ENCODE measurements at places on chromosomes 11 and 22. TPM values are rescaled to one million over a fixed set of nuclear protein-coding genes. Genes with fewer than 3 reads are reported as not detected.
A peak's percentile ranks its signal among the peaks of the same experiment; 100 is the strongest.

Gene VWCE
- 1.7 TPM for total RNA-seq

Gene SUN2
- total RNA-seq, result 195 TPM

Gene SYCE3
- total RNA-seq, result not detected

Gene OR8J3
- not detected for total RNA-seq

Gene PLAAT5
- total RNA-seq, result 2.3 TPM

DNA sequence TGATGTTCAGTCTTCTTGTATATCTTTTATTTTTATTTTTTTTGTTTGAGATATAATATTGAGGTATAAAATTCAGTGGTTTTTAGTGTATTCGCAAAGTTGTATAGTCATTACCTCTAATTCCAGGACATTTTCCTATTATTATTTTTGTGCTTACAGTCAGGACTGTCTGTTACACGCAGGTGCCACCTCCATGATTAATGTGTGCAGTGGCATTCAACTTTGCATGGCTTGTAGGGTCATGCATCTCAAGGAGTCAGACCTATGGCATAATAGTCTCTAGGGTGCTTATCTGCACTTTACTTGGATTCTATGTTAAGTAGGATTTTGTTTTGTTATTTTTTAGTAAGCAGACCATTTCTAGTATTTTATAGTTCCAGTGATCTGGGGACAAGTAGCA lies 1.0 kb downstream of the CTR9 start:
- H3K4me1 ChIP-seq, result peaks cover 9% of the 10 kb centered on the region
- H3K36me3 ChIP-seq, result peaks cover 37% of the 10 kb centered on the region
- H3K27ac ChIP-seq, result peak overlapping the region; percentile 91
- no peak for DNase-seq
- peak overlapping the region; percentile 93 for H3K4me3 ChIP-seq

DNA sequence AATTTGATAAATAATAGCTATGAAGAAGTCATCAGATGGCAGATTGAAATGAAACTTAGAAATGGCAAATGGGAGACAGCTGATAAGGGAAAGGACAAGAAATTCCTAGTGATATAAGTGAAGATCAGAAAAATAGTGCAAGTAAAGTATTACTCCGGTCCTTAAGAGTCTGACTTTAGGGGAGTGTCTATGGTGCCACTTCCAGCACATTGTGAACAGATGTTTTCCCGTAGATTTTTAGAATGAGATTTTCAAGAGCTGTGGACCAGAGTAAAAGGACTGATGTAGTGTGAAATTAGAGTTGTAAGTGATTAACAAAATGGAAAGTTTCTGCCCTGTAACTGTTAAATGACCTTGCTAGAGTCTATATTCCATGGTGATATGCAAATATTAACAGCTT lies 974.8 kb upstream of the TENM4 start:
- no peaks in the 10 kb centered on the region for H3K36me3 ChIP-seq
- no peaks in the 10 kb centered on the region for H3K4me1 ChIP-seq
- H3K27ac ChIP-seq, result no peak overlapping the region
- no peaks in the 10 kb centered on the region for H3K27me3 ChIP-seq

GRCh38 chr11:107293677-107294344 lies 163.8 kb downstream of the CWF19L2 start:
- H3K4me3 ChIP-seq, result no peak overlapping the region
- H3K27me3 ChIP-seq, result no peaks in the 10 kb centered on the region
- peaks cover 5% of the 10 kb centered on the region for H3K36me3 ChIP-seq
- no peak overlapping the region for H3K27ac ChIP-seq
- no peak for DNase-seq
- H3K4me1 ChIP-seq, result no peaks in the 10 kb centered on the region

- no peak overlapping the region for H3K4me3 ChIP-seq
- no peak overlapping the region for H3K27ac ChIP-seq
- H3K27me3 ChIP-seq, result peaks cover 7% of the 10 kb centered on the region
- no peak for DNase-seq
Observed at GRCh38 chr11:20584093-20584774, 15.2 kb upstream of the SLC6A5 start.

DNA sequence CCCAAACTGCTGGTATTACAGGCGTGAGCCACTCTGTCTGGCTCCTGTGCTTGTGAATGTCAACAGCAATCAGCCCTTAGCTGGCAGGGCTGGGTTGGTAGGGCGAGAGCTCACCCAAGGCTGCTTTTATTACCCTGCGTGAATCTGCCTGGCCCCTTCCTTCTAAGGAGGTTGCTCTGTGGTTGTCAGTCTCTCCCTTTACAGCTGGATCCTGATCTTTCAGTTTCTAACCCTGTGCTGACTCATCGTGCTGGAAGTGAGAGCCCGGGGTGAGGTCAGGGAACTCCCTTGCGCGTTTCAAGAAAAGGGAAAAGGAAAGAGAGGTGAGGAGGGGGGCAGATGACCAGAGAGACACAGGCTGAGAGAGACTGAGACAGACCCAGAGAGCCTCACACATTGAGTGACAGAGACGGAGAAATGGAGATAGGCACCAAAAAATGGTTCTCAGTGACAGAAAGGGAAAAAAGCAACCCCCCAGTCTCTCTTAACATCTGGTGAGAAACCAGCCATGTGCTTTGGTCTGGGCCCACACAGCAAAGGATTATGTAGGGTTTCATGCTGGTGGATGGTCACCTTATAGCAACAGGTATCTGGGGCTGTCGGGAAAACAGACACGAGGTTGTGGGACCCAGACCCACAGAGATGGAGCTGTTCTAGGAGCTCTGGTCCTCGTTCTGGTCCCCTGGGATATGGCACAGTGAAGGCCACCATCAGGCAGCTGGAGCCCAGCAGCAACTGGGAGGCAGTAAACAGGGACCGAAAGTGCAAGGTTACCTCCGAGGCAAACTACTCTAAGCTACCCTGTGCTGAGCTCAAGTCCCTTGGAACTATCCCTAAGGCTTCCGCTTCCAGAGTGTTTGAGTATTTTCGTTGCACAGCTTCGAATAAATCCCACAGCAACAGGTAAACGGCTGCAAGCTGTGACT lies 2.5 kb downstream of the TCN2 start:
- H3K36me3 ChIP-seq, result peaks cover 35% of the 10 kb centered on the region
- peak overlapping the region; percentile 69 for H3K27ac ChIP-seq
- peak; percentile 56 for DNase-seq
- H3K4me1 ChIP-seq, result peaks cover 27% of the 10 kb centered on the region

GRCh38 chr22:23501708-23502107 lies 78.4 kb downstream of the IGLL1 start:
- no peak for DNase-seq
- no peaks in the 10 kb centered on the region for H3K4me1 ChIP-seq
- no peak overlapping the region for H3K27ac ChIP-seq
- no peaks in the 10 kb centered on the region for H3K36me3 ChIP-seq
- H3K27me3 ChIP-seq, result no peaks in the 10 kb centered on the region
- no peak overlapping the region for H3K4me3 ChIP-seq

GRCh38 chr11:110077831-110078325 lies 15.3 kb upstream of the ZC3H12C start:
- no peaks in the 10 kb centered on the region for H3K36me3 ChIP-seq
- no peak overlapping the region for H3K27ac ChIP-seq
- no peaks in the 10 kb centered on the region for H3K27me3 ChIP-seq
- no peaks in the 10 kb centered on the region for H3K4me1 ChIP-seq
- H3K4me3 ChIP-seq, result no peak overlapping the region

DNA sequence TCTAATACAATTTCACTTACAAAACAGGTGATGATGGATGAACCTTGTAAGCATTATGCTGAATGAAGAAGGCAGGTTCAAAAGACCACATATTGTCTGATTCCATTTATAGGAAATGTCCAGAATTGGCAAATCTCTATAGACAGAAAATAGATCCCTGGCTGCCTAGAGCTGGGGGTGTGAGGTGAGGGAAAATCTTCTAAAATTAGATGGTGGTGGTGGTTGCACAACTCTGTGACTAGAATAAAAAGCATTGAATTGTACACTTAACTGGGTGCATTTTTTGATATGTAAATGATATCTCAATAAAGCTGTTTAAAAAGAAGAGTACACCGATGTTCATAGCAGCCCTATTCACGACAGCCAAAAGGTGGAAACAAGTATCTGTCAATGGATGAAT lies 16.7 kb upstream of the CRY2 start:
- H3K36me3 ChIP-seq, result no peaks in the 10 kb centered on the region
- no peaks in the 10 kb centered on the region for H3K27me3 ChIP-seq
- no peak overlapping the region for H3K4me3 ChIP-seq
- no peak overlapping the region for H3K27ac ChIP-seq
- H3K4me1 ChIP-seq, result peaks cover 6% of the 10 kb centered on the region

GRCh38 chr11:119323532-119324033 lies 6.7 kb upstream of the MCAM start:
- H3K27ac ChIP-seq, result no peak overlapping the region
- no peaks in the 10 kb centered on the region for H3K27me3 ChIP-seq
- no peaks in the 10 kb centered on the region for H3K36me3 ChIP-seq
- H3K4me1 ChIP-seq, result peaks cover 23% of the 10 kb centered on the region
- no peak overlapping the region for H3K4me3 ChIP-seq

Measured in heart left ventricle (tissue), 16 donors.